ENCODE measurements at places on chromosomes 1 and 21. TPM values are rescaled to one million over a fixed set of nuclear protein-coding genes. Genes with fewer than 3 reads are reported as not detected.
A peak's percentile ranks its signal among the peaks of the same experiment; 100 is the strongest.

DNA sequence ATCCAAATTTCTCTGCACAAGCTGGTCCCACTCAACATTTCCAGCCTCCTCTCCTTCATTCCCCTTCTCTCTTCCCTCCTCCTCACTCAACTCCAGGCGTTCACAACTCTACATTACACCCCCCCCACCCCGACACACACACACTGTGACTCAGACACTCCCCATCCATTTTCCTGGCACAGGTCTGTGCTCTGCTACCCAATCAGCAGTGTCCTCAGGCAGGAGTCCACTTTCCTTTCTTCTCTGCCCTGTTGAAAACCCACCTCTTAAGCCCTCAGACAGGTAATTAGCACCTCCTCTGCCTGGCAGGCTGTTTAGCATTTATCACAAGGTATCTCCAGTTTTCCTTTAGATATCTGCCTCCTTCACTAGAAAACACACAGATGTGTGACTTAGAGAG is 8.8 kb upstream of the LMX1A start:
- H3K27ac ChIP-seq: no peak overlapping the region
- H3K27me3 ChIP-seq: no peaks in the 10 kb centered on the region
- DNase-seq: no peak
- no peaks in the 10 kb centered on the region for H3K36me3 ChIP-seq
- no peak overlapping the region for H3K4me3 ChIP-seq

GRCh38 chr1:16218674-16219071 is 6.2 kb upstream of the ARHGEF19 start:
- H3K4me3 ChIP-seq: no peak overlapping the region
- peaks cover 5% of the 10 kb centered on the region for H3K4me1 ChIP-seq
- H3K27me3 ChIP-seq: no peaks in the 10 kb centered on the region

- no peaks in the 10 kb centered on the region for H3K27me3 ChIP-seq
- H3K27ac ChIP-seq: no peak overlapping the region
- no peaks in the 10 kb centered on the region for H3K4me1 ChIP-seq
- no peak overlapping the region for H3K4me3 ChIP-seq
- no peak for DNase-seq
Observed at GRCh38 chr1:204929487-204930154, 59.0 kb downstream of the NFASC start.

DNA sequence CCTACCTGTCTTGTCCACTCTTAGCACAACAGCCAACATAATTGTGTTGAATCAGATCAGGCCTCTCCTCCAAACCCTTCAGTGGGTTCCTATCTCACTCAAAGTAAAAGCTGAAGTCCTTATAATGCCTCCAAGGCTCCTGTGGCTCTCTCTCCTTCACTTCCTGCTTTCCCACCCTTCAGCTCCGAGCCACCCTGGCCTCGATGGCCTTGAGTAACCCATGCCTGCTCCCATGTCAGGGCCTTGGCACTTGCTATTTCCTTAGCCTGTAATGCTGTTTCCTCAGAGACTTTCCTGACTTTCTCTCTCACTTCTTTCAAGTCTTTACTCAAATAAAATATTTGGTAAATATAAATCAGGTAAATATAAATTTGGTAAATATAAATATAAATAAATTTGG is 8.1 kb upstream of the PLEKHM2 start:
- no peak overlapping the region for H3K27ac ChIP-seq
- H3K27me3 ChIP-seq: no peaks in the 10 kb centered on the region
- H3K4me1 ChIP-seq: no peaks in the 10 kb centered on the region
- H3K36me3 ChIP-seq: no peaks in the 10 kb centered on the region

HOOK1 gene
- 20.1 TPM for total RNA-seq

- DNase-seq: no peak
- peaks cover 30% of the 10 kb centered on the region for H3K4me1 ChIP-seq
Observed at GRCh38 chr1:9344426-9345200, 51.9 kb downstream of the SPSB1 start.

DNA sequence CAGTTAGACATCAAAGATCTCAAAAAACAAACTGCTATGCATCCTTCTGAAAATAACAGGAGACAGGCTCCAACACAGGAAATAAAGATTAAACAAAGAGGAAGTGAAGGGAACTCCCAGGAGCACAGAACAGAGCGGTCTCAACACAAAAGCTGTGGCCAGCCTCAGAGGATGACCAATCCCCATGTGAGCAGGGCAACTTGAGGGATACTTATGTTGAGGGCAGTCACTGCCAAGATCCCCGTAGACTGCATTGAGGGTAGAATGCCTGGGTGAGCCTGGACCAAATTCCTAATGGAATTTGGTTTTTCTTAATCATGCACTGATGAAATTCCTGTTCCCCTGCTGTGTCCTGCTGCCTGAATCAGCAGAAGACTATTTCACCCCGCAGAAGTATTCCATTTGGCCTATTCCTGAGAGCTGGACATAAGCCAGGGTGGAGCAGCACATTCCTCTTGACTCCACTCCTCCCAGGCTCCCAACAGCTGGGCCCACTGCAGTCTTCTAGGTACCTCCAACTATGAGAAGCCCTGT is 49.0 kb downstream of the JAK1 start:
- H3K4me1 ChIP-seq: peaks cover 21% of the 10 kb centered on the region
- peak; percentile 47 for DNase-seq
- no peak overlapping the region for H3K27ac ChIP-seq
- H3K36me3 ChIP-seq: no peaks in the 10 kb centered on the region
- H3K27me3 ChIP-seq: no peaks in the 10 kb centered on the region
- H3K4me3 ChIP-seq: no peak overlapping the region

DNA sequence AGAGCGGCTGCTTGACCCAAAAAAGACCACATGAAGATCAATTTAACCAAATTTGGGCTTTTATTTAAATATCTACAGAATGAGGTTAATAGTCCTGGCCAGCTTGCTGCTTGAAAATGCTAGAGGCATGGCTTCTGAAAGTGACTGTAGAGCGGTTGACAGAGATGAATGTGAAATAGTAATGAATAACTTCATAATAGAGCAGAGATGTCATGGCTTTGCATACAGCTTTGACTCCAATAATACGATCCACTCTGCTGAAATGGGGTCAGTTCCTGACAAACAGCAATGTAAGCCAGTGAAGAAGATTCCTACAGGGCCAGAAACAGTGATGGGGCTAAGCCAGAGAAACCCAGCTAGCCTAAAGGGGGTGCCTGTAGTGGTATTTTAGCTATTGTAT is 183.8 kb downstream of the PBX1 start:
- no peak for DNase-seq
- H3K27me3 ChIP-seq: no peaks in the 10 kb centered on the region
- no peak overlapping the region for H3K27ac ChIP-seq
- H3K36me3 ChIP-seq: no peaks in the 10 kb centered on the region
- no peaks in the 10 kb centered on the region for H3K4me1 ChIP-seq
- H3K4me3 ChIP-seq: no peak overlapping the region
